Colonic mucosa (tissue), 4 donors: ENCODE measurements at places on chromosomes 11 and 22. TPM values are rescaled to one million over a fixed set of nuclear protein-coding genes. Genes with fewer than 3 reads are reported as not detected.

GRCh38 chr11:9758637-9759518 is 95.0 kb downstream of the SWAP70 start:
- no peaks in the 10 kb centered on the region for H3K36me3 ChIP-seq
- H3K27me3 ChIP-seq = no peaks in the 10 kb centered on the region
- peak overlapping the region; percentile 79 for H3K27ac ChIP-seq
- H3K4me3 ChIP-seq = peak overlapping the region; percentile 69
- H3K4me1 ChIP-seq = peaks cover 14% of the 10 kb centered on the region

The C11orf16 gene
- not detected for total RNA-seq

DNA sequence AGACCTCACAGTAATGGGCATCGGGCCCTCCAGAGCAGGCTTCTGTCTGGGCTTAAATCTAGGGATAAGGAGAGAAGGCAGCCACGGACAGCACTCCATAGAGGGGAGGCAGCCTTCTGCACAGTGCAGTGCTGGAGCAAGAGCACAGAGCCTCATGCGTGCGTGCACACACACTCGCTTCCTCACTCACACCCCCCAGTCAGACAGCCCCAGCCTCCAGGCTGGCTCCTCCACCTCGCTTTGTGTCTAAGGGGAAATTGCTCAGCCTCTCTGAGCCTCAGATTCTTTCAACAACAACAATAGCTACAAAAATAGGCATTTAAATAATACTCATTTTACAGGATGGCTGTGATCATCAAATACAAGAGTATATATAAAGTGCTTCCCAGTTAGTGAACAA is 26.7 kb upstream of the ETS1 start:
- no peak overlapping the region for H3K4me3 ChIP-seq
- H3K27ac ChIP-seq = no peak overlapping the region
- DNase-seq = no peak
- no peaks in the 10 kb centered on the region for H3K4me1 ChIP-seq
- no peaks in the 10 kb centered on the region for H3K36me3 ChIP-seq
- H3K27me3 ChIP-seq = no peaks in the 10 kb centered on the region

- H3K4me1 ChIP-seq = peaks cover 4% of the 10 kb centered on the region
- H3K27me3 ChIP-seq = no peaks in the 10 kb centered on the region
- DNase-seq = peak; percentile 83
- H3K36me3 ChIP-seq = no peaks in the 10 kb centered on the region
These were observed 767 bp downstream of the SLC43A1 start for GRCh38 chr11:57514538-57515331.

DNA sequence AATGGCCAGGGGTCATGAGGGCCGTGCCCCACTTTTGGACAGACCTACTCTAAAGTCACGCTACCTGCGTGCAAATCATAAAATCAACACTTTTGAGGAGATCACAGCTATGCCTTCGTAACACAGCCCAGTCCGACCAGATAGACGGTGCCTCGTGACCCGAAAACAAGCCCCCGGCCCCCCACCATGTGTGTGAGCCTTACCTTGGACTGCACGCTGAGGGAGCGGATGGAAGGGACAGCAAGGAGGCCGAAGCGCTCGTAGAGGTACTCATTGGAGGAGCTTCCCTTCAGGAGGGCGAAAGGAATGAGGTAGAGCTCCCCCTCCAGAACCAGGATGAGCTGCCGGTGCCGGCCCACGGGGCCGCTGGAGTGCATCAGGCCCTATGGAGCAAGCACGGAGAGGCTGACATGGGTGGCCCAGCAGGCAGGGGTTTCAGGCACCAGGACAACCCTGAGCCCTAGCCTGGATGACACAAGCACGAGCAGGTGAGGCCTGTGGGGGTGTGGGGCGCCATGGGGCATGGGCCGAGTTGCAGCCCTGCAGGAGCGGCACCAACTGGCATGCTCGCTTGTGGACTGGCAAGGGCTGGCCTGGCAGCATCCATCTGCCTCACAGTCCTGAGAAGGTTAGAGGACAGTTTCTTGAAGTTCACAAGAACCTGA is 82.2 kb upstream of the PITPNB start:
- no peak overlapping the region for H3K4me3 ChIP-seq
- DNase-seq = no peak
- H3K27ac ChIP-seq = no peak overlapping the region
- no peaks in the 10 kb centered on the region for H3K36me3 ChIP-seq

The LSP1 gene
- total RNA-seq = 18.9 TPM

The MMP8 gene
- not detected for total RNA-seq

The MUC6 gene
- total RNA-seq = not detected

The KRTAP5-11 gene
- total RNA-seq = not detected

- no peaks in the 10 kb centered on the region for H3K27me3 ChIP-seq
- no peaks in the 10 kb centered on the region for H3K4me1 ChIP-seq
- no peak overlapping the region for H3K4me3 ChIP-seq
- no peaks in the 10 kb centered on the region for H3K36me3 ChIP-seq
- DNase-seq = no peak
These were observed 10.8 kb downstream of the LIF start for GRCh38 chr22:30235687-30236170.

The HBB gene
- total RNA-seq = 3.0 TPM

GRCh38 chr11:12914400-12914912 is 94.7 kb upstream of the RASSF10 start:
- DNase-seq = peak; percentile 29
- H3K27ac ChIP-seq = no peak overlapping the region
- H3K36me3 ChIP-seq = no peaks in the 10 kb centered on the region
- no peaks in the 10 kb centered on the region for H3K4me1 ChIP-seq

GRCh38 chr11:125085301-125086081 is 22.4 kb downstream of the SLC37A2 start:
- no peak overlapping the region for H3K4me3 ChIP-seq
- H3K36me3 ChIP-seq = no peaks in the 10 kb centered on the region
- no peaks in the 10 kb centered on the region for H3K27me3 ChIP-seq
- H3K27ac ChIP-seq = no peak overlapping the region
- no peaks in the 10 kb centered on the region for H3K4me1 ChIP-seq

The KRTAP5-1 gene
- not detected for total RNA-seq

The RIC3 gene
- total RNA-seq = 2.0 TPM

DNA sequence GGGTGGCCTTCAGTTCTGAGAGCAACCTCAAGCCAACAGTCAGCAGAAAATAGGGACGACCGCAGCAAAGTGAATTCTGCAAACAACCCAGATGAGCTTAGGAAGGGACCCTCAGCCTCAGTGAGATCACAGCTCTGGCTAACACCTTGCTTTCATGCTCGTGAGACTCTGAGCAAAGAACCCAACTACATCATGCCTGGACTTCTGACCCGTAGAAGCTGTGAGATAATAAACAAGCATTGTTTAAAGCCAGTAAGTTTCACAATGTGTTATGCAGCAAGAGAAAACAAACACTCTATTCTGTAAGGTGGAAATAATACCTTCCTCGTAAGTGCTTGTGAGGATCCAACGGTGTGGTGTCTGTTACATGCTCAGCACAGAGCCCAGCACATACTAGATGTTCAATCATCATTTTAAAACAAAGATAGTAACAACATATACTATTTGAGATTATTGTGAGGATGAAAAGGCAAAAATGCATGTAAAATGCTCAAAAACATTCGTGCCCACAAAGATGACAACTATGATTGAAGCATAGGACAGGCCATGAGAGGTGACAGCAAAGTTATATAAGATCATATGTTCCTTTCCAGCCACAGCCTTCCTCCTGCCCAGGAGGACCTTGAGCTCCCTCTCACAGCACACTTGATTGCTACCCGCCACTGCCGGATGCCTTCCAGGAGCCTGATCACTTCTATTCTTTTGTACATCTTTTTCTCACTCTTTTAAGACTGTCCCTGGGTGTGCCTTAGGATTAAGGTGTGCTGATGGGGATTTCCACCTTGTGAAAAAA is 433.3 kb downstream of the BUD13 start:
- no peak overlapping the region for H3K4me3 ChIP-seq
- peak; percentile 32 for DNase-seq
- H3K4me1 ChIP-seq = no peaks in the 10 kb centered on the region

GRCh38 chr22:29225422-29226090 is 19.9 kb downstream of the EMID1 start:
- DNase-seq = peak; percentile 49
- peak overlapping the region; percentile 8 for H3K27ac ChIP-seq
- H3K4me3 ChIP-seq = no peak overlapping the region
- no peaks in the 10 kb centered on the region for H3K36me3 ChIP-seq
- no peaks in the 10 kb centered on the region for H3K4me1 ChIP-seq

GRCh38 chr11:112225753-112226061 is 521 bp upstream of the PTS start:
- H3K27ac ChIP-seq = peak overlapping the region; percentile 95
- no peaks in the 10 kb centered on the region for H3K36me3 ChIP-seq
- H3K4me1 ChIP-seq = no peaks in the 10 kb centered on the region
- no peaks in the 10 kb centered on the region for H3K27me3 ChIP-seq

DNA sequence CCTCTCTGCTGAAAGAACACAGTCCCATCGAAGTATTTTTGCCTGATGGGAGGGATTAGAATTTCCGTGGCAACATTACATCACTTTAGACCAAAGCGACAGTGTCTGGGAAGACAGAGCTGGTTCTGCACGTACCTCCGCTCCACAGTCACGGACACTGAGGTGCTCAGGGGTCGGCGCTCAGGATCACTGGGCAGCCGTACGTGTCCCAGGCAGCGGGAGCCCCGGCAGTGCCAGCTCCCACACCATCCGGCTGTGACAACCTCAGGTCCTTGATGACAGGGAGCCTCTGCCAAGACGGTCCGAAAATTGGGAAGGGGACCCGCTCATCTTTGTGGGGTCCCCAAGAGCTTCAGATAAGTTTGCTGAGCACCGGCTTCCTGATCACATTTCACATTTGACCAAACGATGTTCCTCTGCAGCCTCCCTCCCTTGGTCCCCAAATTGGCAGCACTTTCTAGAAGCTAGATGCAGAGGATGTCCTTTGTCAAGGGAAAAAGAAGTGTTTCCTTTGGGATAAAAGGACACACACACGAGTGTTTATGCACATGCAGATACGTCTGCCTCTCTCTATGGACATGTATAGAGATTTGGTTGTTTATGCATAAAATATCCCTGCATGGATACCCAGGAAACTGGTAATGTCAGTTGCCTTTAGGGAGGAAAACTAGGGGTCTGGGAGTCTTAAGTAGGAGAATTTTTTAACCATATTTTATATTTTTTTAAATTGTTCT is 61.6 kb upstream of the LINC01488 start:
- H3K27ac ChIP-seq = no peak overlapping the region
- no peaks in the 10 kb centered on the region for H3K4me1 ChIP-seq
- H3K36me3 ChIP-seq = no peaks in the 10 kb centered on the region
- H3K4me3 ChIP-seq = no peak overlapping the region
- no peaks in the 10 kb centered on the region for H3K27me3 ChIP-seq

The CD151 gene
- 396 TPM for total RNA-seq

The MYEOV gene
- total RNA-seq = 4.5 TPM

DNA sequence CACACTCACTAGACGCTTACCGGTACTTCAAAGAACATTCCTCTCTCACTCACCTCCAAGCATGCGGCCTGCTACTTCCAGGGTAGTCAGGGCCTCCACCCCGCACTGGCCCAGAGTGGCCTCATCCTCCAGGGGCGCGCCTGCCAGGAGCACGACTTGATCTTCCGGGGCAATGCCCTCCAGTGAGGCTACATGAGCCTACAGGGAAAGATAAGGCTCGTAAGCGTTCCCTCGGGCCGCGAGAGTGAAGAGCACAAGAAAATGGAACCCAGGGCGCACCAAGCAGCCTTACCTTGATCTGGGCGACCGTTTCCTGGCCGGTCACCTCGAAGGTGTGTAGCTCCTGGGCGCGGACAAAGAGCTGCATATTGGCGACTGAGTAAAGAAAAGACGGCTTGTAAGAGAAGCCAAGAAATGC is 478 bp downstream of the FAU start:
- H3K27me3 ChIP-seq = no peaks in the 10 kb centered on the region
- H3K27ac ChIP-seq = peak overlapping the region; percentile 90
- H3K36me3 ChIP-seq = peaks cover 28% of the 10 kb centered on the region
- peaks cover 11% of the 10 kb centered on the region for H3K4me1 ChIP-seq

DNA sequence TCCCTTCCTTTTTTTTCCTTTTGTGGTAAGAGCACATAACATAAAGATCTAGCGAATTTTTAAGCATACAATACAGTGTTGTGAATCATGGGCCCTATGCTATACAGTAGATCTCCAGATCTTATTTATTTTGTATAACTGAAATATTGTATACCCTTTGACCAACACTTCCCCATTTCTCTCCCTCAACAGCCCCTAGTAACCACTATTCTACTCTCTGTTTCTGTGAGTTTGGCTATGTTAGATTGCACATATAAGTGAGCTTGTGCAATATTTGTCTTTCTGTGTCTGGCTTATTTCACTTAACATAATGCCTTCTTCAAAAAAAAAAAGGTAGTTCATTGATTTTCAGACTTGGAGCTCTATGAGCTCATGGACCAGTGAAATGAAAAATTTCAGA is 180.5 kb downstream of the C11orf91 start:
- H3K27me3 ChIP-seq = no peaks in the 10 kb centered on the region
- no peaks in the 10 kb centered on the region for H3K36me3 ChIP-seq
- no peak overlapping the region for H3K4me3 ChIP-seq

DNA sequence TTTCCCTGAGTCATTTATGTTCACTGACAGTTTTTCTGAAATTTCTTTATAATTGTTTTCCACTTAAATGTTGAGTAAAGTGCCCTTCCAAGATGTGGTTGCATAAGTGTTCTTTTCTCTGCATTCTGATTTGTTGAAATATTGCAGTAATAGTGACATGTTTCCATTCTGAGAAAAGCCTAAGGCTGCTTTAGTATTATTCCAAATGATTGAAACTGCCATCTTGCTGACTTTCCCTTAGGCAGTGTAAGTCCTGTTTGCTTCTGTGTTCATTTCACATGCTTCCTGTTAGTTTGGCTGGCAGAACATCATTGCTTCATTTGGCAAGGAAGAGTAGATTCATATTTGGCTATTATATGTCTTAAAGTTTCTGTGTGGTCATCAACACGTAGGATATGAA is 146.5 kb downstream of the ELP4 start:
- no peak overlapping the region for H3K4me3 ChIP-seq
- H3K36me3 ChIP-seq = no peaks in the 10 kb centered on the region
- DNase-seq = no peak
- H3K27me3 ChIP-seq = no peaks in the 10 kb centered on the region

The SLC25A45 gene
- total RNA-seq = 4.4 TPM

- H3K27me3 ChIP-seq = no peaks in the 10 kb centered on the region
- no peak for DNase-seq
- peak overlapping the region; percentile 90 for H3K27ac ChIP-seq
- H3K4me3 ChIP-seq = peak overlapping the region; percentile 97
- H3K4me1 ChIP-seq = peaks cover 12% of the 10 kb centered on the region
- H3K36me3 ChIP-seq = no peaks in the 10 kb centered on the region
These were observed 789 bp downstream of the RPS13 start for GRCh38 chr11:17076517-17077239.

DNA sequence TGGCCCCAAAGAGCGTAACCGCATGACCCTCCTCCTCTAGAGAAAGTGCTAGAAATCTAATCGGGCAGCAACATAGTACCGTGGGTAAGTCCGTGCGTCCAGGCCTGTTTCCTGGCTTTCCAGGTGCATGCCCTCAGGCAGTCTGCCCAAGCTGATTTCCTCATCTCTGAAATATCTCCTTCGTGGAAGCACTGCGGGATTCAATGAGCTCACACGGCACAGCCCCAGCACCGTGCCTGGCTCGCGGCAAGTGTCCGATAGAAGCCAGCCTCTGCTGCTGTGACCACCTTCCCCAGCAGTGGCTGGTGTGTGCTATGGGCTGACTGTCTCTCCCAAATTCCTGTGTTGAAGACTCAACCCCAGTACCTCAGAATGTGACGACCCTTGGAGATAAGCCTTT is 20.7 kb downstream of the RPUSD4 start:
- no peaks in the 10 kb centered on the region for H3K36me3 ChIP-seq
- H3K4me1 ChIP-seq = no peaks in the 10 kb centered on the region
- no peak for DNase-seq
- no peak overlapping the region for H3K27ac ChIP-seq
- H3K4me3 ChIP-seq = no peak overlapping the region
